AG04450 (cell line): ENCODE measurements at places on chromosomes 5 and 9.

- DNase-seq, result no peak
These were observed 160.7 kb downstream of the GLIS3 start for GRCh38 chr9:4139196-4139595.

DNA sequence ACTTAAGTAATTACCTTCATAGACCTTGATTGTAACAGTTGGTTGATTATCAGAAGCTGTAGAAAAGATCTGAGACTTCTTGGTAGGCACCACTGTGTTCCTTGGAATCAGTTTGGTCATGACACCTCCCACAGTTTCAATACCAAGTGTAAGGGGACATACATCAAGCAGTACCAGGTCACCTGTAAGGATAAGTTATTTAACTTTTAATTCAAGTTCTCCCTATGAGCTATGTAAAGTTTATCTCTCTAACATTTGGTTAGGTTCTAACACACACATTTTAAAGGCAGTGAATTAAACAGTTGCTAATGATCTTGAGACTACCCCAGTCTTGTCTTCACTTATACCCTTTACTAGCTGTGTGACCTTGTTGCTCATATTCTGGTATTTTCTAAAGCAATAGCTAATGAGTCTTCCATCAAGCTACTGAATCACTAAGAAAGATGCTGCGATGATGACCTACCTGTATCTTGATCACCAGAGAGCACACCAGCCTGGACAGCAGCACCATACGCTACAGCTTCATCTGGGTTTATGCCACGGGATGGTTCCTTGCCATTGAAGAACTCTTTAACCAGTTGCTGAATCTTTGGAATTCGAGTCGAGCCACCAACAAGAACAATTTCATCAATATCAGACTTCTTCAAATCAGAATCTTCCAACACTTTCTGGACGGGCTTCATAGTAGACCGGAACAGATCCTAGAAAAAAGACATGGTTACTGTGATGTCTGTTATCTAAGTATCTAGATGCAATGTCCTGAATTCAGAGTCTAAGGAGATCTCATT lies 2.8 kb downstream of the HSPA5 start:
- DNase-seq, result no peak

DNA sequence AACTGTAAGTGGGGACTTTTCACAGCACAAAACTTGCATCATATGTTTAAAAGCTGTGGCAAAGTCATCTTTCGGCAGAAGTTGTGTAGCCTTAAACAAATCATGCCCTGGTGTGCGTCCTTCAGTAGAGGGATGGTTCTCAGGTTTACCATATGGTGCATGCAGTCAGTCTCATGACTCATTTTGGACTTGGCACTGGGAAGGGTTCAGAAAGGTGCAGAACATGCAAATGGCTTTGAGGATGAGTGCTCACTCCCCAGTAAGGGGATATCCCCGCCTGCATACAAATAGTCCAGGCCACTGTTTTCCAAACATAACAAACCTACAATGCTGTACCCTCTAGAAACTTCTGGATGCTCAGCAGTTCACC lies 260.3 kb downstream of the NDUFS4 start:
- DNase-seq, result no peak

DNA sequence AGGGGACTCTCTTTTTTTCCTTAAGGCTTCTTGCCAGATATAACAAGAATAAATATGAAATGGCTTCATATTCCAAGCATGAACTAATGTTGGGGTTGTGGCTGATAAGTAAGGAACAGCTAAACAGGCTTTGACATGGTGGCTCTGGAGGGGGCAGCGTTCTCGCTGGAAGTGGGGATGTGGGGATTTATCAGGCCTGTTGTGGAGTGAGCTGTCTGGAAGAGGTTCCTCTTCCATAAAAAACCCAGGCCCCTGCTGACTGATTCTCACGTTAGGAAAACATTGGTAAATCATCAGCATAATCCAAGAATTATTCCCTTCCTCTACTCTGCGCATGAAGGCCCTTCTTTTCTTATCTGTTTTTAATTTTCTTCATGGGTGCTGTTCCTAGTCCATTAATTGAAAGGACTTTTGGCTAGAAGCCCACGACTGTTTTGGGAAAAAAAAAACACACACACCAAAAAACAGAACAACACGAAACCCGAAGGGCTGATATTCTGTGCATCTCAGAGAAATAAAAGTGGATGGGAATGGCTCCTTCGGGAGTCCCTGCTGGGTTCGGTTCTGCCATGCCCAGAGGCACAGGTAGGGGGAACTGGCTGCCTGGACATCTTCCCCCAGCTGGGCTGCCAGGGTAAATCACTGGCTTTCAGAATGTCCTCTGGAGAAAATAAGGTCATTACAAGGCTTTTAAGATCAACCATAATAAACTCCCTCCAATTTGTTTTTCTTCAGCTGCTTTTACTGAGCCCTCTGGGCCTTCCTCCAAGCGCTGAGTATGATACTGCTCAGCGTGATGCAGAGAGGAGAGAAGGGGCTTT lies 297.0 kb downstream of the SLIT3 start:
- DNase-seq, result no peak

GRCh38 chr5:96968614-96969013 lies 32.7 kb downstream of the LNPEP start:
- DNase-seq, result no peak

- no peak for DNase-seq
These were observed 38.4 kb downstream of the LHFPL2 start for GRCh38 chr5:78610163-78610583.

GRCh38 chr9:81132318-81132717 lies 557.0 kb downstream of the TLE1 start:
- no peak for DNase-seq

DNA sequence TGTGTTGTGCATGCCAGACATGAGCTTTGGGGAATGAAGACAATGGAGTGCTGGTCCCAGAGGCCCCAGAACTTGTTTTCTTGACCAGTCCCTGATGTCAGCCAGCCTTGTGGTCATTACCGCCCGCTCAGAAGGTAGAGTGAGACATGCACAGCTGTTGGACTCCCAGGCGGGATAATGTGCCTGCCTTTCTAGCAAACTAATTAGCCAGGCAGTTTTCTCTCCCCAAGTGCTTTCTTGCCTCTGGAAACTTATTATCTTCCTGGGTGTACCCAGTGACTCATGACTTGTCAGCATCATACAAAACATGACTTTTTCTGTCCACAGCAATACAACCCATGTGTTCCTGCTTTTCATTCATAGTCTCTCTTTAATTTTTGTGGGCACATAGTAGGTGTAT lies 131.1 kb downstream of the RMI1 start:
- no peak for DNase-seq

DNA sequence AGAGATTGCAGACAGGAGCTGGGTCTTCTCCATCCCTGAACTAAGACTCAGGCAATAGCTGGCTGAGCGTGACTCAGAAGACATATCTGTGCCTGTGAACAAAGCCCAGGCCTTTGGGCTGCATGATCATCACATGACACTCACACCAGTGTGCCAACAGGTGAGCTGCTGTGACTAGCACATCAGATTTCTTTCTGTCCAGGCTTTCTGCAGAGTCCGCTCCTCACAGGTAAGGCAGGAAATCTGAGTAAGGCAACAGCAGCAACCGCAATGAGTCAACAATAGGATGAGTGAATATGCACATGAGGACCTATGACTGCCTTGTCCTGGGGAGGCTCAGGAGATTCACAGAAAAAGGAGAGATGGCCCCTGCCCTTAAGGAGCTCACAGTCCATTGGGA lies 293.6 kb downstream of the ACTL7B start:
- DNase-seq, result no peak

DNA sequence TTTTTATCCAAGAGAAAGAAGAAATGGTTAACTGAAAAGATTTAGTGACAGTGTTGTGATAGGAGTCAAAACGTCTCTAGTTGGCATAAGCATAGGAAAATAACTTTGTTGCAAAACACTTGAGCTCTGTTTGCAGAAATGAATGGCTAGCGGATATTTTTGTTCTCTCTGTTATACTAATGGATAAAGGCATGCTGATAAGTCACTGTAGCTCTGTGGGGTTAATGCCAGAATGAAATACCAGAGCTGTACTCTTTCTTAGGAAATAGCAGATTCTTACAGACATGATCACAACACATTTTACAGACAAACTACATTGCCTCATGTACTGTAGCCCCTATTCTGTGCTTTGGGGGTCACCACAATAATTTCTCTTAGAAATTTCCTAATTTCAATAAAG lies 202.8 kb downstream of the DMRTA1 start:
- peak; percentile 4 for DNase-seq

- peak; percentile 30 for DNase-seq
These were observed 1.0 kb upstream of the MEF2C start for GRCh38 chr5:88883836-88884607.

DNA sequence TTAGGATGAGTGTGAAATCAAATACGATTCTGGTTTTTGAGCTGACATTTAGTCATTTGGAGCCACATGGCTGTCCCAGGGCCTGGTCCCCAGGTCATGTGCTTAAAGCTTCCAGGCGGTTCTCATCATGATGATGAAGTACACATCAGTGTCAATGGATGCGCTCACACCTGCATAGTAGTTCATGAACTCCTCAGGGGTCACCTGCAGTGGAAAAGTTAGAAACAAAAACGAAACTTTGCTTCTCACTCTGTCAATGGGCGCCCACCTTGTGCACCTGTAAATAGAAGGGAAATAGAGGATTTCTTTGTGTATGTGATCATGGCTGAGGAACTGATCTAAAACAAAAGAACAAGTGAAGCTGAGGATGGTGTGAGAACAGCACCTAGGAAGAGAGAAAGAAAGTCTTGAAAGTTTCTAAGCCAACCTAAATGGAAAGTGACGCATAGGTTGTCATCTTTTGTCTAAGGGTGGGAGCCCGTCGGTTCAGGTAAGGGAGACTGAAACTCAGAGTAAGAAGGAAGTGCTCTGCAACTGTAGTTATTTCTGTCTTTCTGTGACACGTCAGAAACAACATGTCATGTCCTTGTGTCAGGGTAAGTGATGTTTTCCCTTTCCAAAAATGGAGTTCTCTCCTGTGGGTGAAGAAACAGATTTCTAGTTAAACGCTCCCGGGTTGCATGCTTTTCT lies 33.8 kb downstream of the CAPSL start:
- no peak for DNase-seq

- no peak for DNase-seq
These were observed 18.4 kb upstream of the ADRA1B start for GRCh38 chr5:159897786-159898393.

DNA sequence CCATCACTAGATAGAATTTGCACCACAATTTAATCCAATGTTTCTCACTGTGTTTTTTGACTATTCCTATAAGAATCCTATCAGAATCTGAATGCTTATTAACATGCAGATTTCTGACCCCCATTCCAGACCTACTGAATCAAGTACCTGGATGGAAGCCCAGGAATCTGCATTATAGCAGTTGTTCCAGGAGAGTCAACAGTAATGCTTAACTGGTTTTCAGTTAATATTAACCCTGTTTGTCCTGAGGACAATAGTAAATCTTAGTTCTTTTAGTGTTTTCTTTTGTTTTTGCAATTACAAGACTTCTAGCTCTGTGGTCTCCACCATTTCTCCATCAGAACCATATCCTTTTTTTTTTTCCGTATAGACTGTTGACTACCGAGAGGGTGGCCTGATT lies 168.2 kb downstream of the SREK1 start:
- DNase-seq, result no peak

GRCh38 chr9:14661421-14662059 lies 31.7 kb downstream of the ZDHHC21 start:
- peak; percentile 4 for DNase-seq

GRCh38 chr9:135552698-135553171 lies 6.8 kb downstream of the OBP2A start:
- no peak for DNase-seq

- DNase-seq, result no peak
These were observed 910 bp upstream of the GARNL3 start for GRCh38 chr9:127263664-127264063.
